Stimulated activated CD8-positive, alpha-beta memory T cell treated with anti-CD3 and anti-CD28 coated beads, Interleukin-4, amount 100 ng/mL, for 1 hour (primary cell): ENCODE measurements at places on chromosomes 7 and 10.

DNA sequence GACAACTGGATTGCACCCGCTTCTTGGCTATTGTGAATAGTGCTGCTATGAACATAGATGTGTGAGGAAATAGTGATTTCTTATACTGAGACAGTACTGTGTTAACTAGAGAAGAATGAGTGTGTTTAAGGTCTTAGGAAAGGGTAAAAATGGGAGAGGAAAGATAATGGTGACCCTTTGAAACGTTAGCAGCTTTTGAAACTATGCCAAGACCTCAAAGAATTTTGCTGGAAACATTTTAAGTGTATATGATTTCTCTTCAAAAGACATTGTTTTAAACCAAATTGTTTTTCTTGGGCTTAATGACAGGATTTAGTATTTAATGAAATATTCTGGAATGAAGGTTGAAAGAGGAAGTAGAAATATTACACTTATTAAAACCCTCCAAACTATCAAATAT lies 100.8 kb upstream of the ARHGAP21 start:
- no peak for DNase-seq

DNA sequence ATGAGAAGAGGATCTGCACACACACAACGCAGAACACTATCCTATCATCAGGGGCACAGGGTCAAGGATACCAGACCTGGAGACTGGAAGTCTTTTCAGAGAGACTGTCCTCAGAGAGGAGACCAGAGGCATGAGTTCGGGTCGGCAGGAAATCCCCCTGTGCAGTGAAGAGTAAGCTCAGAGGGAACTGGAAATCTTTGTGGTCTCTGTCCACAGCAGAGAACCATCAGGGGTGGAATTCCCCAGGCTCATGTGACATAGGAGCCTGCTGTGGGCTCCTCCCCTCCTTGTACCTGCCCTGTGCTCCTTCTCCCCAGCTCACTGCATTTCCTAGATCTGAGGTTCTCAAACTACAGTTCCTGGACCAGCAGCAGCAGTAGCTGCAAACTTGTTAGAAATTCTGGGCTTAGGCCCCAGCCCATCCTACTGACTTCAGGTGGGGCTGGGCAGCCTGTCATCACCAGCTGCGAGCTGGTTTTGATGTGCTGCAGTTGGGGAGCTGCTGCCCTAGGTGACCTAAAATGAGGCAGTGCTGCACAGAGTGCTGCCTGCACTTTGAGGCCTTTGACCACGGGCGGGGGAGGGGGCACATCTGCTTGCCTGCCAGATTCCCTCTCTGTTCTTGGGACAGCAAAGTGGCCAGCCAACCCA lies 2.4 kb downstream of the ZMIZ2 start:
- DNase-seq: peak; percentile 9

DNA sequence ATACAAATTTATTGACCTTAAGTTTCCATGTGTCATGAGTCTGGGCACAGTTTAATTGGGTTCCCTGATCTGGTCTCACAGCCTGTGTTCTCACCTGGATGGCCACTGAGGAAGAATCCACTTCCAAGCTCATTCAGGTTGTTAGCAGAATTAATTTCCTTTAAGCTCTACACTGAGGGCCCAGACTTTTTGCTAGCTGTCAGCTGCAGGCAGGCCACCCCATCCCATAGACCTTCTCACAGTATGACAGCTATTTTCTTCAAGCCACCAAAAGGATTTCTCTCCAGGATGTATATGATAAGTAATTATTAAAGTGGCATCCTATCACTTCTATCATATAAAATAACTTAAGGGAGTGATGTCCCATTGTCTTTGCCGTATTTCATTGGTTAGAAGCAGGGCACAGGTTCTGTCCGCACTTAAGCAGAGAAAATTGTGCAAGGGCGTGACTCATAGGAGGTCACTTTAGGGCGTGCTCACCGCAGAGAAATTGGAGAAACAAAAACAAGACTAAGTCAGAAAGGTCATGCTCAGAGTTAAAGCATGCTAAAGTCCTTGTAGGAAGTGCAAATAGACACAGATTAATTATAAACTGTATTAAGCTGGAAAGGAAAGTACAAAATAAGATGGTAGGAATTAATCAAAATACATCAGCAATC lies 109.9 kb downstream of the AHR start:
- no peak for DNase-seq

DNA sequence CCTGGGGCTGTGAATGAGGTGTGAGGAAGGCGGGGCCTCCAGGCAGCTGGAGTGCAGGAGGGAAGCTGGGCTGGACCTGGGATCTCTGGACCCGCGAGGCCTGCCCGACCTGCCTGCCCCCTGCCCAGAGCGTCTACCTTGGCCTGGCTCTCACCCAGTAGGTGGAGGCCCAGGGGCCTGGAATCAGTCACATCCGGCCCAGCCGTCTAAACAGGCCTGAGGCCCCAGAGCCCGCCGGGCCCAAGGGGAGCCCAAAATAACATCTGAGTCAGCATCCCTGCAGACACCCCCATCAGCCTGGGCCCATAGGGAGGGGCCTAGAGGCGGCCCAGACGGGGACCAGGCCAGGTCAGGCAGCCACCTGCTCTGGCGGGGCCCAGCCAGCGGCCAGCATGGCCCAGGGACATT lies 15.1 kb upstream of the ELN start:
- no peak for DNase-seq

GRCh38 chr7:94422827-94423460 lies 28.2 kb downstream of the COL1A2 start:
- no peak for DNase-seq

- DNase-seq: no peak
These were observed 1193.4 kb downstream of the SORCS3 start for GRCh38 chr10:105834261-105835059.

- DNase-seq: no peak
These were observed 701.4 kb downstream of the PHTF2 start for GRCh38 chr7:78499971-78500370.

DNA sequence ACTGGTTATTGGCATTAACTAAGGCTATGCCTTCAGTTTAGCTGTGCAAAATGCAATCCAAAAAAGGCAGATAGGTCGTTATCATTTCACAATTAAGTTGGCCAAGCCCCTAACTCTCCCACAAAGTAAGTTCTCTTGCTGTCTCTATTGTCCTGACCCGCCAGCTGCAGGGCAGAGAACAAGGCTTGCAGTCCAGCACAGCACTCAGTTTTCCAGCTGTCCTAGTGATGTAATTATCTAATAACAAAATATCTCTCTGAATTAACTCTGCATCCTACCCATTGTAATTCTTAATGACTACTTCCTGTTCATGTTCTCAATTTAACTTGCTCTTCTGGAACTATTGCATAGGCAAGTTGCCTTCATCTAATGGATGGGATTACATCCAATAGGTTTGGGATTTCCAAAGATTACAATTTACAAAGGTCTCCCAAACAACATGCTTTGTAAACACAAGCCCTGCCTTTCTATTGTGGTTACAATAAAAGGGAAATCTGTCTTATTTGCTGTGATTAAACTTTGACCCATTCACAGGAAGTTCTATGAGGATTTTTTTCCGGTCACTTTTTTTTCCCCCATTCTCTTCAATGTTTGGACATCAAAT lies 55.2 kb downstream of the CDK6 start:
- DNase-seq: no peak

DNA sequence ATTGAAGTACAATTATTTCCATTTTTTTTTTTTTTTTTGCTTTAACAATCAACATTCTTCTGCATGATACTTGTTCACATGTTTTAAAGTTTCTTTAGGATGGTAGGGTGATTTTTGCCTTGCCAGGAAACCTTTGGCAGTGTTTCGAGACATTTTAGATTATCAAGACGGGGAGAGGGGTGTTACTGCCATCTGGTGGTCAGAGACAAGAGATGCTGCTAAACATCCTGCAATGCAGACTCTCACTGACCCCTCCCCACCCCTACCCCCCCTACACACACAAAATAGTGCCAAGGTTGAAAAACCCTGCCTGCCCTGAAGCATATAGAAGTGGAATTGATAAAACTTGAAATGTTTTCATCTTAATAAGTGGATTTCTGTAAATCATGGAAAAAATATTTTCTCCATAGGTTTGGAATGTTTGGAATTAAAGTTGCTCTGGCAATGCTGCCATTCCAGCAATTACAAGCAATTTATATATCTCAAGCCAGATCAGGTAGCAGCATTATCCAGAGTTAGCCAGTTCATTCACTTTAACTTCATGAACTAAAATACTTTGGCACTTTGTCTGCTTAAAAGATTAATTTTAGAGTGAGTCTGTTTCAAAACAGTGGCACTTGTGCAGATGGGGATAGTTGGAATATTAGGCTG lies 62.1 kb downstream of the SDHAF3 start:
- DNase-seq: peak; percentile 8

- no peak for DNase-seq
These were observed 43.9 kb downstream of the GRK5 start for GRCh38 chr10:119251315-119251708.

- no peak for DNase-seq
These were observed 178.3 kb downstream of the AUTS2 start for GRCh38 chr7:69776611-69777010.

GRCh38 chr10:131419797-131420196 lies 108.3 kb upstream of the TCERG1L start:
- no peak for DNase-seq

GRCh38 chr10:69884024-69884367 lies 82.3 kb downstream of the COL13A1 start:
- no peak for DNase-seq

DNA sequence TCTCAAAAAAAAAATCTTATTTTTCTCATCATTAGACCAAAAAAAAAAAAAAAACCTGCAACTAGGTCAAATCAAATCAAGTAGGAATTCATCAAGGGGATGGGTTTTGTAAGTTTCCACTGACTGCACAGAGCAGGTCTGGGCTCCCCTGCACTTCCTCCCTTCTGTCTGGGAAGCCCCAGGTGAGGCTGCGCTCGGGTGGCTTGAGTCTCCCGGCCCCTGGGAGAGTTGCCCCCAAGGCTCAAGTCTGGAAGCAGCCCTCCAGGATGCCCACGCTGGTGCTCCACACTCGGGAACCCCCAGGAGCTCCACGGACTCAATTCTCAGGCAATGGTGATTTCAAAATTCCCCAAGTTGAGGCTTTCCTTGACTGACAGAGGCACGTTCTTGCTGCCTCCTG lies 41.7 kb upstream of the RBM33 start:
- no peak for DNase-seq

DNA sequence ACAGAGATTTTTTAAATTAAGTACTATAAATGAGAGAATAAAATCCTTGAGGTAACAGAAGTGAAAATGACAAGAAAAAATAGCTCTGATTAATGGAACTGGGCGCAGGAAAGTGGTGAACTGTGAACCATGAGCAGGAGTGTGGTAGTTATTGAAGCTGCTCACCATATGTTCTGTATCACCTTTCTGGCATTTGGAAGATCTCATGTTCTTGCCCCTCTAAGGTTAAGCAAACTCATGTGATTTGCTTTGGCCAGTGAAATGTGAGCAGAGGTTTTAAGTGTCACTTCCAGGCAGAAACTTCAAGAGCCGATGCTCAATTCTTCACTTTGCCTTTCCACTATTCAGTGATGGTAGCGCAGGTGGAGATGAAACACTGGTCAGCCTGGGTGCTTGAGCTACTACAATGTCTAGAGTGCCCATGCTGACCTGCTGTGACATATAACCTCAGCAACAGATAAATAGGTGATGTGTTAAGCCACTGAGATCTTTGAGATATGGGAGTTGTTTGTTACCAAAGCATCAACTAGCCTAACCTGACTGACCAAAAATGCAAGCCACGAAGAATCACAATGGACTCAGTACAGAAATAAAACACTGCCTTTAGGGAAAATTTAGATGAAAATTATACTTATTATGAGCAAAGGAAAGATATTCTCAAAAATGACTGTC lies 18.4 kb downstream of the MTPAP start:
- no peak for DNase-seq

GRCh38 chr10:11177381-11177780 lies 159.7 kb downstream of the CELF2 start:
- DNase-seq: no peak
